ENCODE measurements at places on chromosomes 1 and 21.

DNA sequence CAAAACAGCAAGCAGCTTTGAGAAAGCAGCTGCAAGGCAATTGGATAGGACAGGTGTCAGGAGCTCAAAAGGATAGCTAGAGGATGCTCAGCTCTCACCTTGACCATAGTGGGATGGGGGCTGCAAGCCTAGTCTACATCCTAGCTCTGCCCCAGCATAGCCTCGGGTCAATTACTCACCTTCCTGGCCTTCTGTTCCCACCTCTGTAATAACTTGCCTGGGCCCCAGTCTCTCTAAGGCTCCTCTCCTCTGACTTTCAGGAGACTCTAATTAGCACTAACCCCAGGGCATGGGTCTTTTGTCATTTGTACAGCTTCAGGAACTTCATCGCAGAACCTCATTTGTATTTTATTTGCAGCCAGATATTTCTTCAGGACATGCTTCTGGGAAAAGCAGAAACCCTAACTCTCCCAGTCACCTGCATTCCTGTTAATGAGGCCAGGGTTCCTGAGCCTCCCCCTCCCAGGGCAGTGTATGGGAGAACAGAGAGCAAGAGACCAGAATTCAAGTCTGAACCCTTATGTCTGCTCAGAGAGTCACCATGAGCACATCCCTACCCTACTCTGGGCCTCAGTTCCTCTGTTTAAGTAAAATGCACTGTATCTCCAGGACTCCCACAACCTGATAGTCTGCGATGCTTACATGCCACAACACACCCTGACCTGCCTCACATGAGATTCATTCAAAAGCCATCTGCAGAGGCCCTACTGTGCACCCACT, 108.1 kb downstream of the MATN1 start:
- no peak for DNase-seq

GRCh38 chr1:213996320-213997037, 8.7 kb downstream of the PROX1 start:
- no peak for DNase-seq

GRCh38 chr1:160040476-160040875, 8.7 kb upstream of the PIGM start:
- DNase-seq, result no peak

DNA sequence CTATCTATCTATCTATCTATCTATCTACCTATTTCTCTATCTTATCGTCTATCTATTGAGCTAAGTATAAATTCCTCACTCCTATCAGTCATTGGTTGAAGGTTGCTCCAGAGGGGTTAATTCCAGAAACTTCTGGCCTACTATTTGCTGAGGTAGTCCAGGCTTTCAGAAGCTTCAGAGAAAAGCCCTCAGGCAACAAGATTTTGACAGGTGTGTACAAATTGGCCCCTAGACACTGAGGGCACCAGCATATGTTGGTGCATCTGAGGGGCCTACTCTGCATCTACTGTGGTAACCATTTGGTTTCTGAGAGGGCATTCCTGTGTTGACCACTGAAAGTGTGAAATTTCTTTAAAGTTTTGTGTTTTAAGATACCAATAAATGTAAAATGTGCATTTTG, 265.2 kb upstream of the B3GALT2 start:
- no peak for DNase-seq

- DNase-seq, result no peak
Observed at GRCh38 chr1:185733818-185734735, at the start of gene HMCN1. Gene HMCN1 (plus strand): TSS chr1:185734391. CDS start chr1:185734780, 389 bp downstream.

- no peak for DNase-seq
Observed at GRCh38 chr21:46172863-46173528, 11.3 kb downstream of the SPATC1L start.

- DNase-seq, result peak; percentile 91
Observed at GRCh38 chr1:184051485-184052193, at the start of gene TSEN15. Gene TSEN15 (plus strand): TSS chr1:184051730. CDS start chr1:184051756, 26 bp downstream.

DNA sequence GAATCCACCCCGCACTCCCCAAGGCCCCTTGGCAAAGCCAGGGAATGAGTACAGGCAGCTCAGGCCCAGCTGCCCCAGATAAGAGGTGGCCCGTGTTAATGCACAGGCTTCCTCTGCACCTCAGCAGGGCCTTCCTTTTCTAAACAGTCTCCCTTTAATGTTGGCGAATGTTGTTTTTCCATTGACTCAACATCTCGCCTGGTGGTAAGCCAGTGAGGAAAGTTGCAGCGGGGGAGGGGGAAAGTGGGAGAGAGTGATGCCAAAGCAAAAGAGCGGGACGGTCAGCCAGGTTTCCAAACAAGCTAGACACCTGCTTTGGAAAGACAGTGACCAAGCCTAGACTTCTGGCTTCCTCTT, 10.3 kb upstream of the PROX1 start:
- DNase-seq, result no peak

DNA sequence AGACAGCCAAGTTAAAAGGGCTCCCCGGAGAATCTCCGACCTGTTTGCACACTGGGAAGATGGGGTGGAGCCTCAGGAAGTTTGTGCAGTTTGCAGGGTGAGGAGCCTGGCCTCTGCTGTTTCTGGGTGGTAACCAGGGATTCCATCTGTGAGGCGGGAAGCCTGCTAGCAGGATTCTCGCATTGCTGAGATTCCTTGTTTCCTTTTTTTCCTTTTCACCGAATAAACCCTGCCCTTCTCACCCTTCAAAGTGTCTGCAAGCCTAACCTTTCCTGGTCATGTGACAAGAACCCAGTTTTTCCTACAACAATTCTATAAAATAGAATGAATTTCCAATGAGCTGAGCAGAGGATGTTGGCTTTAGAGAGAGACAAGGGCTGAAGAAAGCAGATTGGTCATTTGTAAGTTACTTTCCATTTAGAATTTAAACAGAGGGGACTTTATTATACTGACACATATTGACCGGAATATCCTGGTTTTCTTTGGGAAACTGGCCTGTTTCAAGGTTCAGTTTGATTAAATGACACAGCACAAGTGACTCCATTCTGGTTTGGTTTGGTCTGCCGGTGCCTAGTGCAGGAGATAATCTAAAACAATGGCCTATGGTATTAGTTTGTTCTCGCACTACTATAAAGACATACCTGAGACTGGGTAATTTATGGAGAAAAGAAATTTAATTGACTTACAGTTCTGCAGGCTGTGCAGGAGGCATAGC, 48.7 kb upstream of the DNAH14 start:
- no peak for DNase-seq

- DNase-seq, result no peak
Observed at GRCh38 chr21:42466700-42467099, 29.3 kb downstream of the RSPH1 start.

GRCh38 chr1:2248854-2249558, 20.9 kb downstream of the SKI start:
- DNase-seq, result no peak

DNA sequence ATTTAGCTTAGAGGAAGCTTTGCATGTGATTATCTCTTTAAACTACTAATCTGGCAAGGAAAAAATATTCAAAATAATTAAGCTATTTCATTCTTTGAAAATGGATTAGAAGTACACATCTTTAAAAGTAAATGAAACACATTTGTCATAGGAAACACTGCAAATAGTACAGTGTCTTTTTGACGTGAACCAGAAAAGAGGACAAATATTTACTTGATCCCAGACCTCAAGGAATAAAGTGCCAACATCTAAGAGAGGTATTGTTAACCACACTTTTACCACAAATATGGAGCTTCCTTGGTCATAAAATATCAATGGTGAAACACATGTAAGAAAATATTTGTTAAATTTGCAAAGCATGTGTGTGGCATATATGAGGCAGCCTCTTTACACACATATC, 159.9 kb downstream of the SNX7 start:
- DNase-seq, result no peak

DNA sequence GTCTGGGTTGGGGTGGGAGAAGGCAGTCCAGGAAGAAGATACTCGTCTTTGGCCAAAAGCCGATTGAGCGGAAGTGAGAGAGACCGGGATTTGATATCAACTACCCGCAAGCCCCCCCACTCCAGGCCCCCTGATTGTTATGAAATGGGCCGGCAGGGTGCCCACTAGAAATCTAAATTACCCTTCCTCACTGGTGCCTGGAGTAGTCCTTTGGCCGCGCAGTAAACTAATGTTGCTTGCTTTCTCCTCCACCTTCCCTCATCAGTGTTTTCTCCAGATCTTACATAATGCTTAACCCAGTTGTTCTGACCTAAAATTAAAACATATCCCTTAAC, 119.2 kb upstream of the BARHL2 start:
- DNase-seq, result no peak

DNA sequence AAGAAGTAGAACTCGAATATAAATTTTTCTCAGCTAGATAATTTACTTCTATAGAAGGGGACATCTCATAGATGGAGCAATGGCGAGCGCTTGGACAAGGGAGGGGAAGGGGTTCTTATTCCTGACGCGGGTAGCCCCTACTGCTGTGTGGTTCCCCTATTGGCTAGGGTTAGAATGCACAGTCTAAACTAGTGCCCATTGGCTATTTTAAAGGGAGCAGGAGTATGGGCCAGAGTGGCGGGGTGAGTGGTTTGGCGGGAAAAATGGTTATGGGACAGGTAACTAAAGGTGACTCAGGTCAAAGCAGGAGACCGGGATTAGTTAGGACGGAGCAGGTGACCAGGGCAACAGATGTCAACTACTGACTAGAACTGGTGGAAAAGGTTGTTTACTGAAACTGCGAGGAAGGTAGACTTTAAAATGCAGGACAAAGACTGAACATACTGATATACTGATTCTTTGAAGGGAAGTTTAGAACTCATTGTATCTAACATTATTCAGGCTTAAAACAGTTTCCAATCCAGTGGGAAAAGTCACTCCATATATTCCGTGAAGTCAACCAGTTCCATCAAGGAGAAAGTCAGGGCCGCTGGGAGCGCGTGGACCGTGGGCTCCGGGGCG, 940 bp upstream of the ATAD3A start:
- peak; percentile 73 for DNase-seq

DNA sequence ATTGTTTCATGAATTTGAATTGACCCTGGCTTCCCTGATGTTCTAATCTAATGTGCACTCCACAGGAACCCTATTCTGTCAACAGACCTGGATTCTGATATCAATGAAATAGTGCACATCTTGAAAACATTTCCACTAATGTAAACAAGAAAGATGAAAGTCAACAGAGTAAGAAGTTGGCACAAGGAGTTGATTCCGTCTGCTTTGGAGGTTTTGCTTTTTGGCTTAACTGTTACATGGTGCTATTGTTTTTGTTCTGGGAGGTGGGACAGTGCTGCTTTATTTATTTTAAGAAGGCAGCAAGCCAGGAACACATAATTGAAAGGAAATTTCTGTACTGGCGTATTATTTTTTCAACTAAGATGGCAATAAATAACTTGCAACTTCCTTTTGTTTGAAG, 73.3 kb downstream of the LEPR start:
- DNase-seq, result no peak

DNA sequence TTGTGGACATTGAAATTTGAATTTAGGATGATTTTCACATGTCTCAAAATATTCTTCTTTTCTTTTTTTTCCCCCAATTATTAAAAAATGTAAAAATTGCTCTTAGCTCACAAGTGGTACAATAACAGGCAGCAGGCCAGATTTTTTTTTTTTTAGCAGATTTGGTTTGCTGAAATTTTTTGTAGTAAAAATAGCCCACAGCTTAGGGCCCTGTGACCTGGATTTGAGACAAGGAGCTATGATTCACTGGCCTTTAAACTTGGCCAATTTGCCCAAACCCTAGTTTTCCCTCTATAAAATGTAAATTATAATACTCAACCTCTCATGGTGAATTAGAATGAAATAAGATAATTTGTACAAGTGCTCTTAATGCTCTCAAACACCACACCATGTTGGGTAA, 253.8 kb downstream of the DYRK1A start:
- DNase-seq, result no peak

GRCh38 chr1:228066416-228066815, 16.1 kb upstream of the ARF1 start:
- DNase-seq, result no peak

DNA sequence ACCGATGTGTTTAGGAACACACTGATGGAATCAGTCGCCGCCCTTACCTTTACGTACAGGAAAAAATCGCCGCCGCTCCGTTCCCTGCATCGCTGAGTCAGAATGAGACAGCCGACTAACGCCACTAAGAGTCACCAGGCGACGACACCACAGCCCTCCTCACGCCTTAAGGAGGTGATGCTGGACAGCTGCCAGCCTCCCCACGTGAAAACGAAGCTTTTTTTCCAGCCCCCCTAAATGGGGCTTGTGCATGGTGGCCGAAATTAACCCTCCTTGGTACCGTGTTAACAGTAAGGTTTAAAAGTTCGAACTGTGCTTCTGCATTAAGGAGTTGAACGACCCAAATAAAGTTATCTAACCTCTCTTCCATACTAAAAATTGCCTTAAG, 511 bp downstream of the DNTTIP2 start:
- peak; percentile 67 for DNase-seq

DNA sequence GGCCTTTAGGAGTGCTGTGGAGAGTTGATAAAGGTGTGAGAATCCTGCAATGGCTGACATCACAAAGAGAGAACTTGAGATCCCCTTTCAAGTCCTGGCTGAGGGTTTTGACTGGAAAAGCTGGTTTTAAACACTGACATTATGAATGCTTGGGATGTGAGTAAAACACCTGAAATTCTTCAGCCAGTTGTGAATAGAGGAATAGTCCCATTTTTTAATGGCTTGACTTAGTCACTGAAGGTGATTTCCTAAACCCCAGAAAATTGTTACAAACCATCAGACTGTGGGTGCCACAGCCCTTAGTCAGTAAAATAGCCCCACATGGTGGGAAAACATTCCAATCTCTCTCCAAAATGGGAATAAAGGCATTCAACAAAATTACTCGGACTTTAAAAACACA, 107.7 kb upstream of the LMO4 start:
- no peak for DNase-seq

DNA sequence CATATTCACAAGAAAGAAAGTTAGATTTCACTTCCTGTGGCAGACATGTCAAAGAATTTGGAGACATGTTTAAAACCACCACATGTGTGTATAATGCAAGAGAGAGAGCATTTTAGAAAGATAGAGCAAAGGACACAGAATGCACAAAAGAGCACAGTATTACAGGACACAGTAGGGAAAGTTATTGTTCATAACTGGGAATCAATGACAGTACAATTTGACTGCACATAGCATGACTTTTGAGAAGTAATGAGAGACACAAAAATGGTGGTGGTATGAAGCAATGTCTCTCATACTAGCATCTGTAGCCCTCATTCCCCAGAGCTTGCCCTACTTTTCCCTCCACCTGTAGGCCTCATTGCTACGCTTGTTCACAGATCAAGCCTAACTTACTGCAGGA, 499.2 kb downstream of the PTPRC start:
- no peak for DNase-seq

DNA sequence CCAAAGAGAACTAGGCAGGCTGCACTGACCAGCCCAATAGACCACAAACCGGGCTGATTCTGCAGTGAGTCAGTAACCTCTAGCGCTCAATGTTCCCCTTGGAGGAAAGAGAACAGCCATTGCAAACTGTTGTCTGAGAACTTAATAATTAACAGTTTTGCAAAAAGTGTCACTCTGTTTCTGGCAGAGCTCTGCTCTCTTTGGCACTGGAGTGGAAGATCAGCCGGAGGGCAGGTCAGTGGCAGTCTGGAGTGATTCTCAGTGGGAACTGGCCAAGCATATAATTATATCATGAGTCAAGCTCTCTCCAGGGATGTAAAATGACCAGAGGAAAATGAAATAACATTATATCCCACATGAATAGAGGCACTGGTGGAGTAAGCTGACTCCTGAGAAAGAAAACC, 238.3 kb downstream of the HLX start:
- no peak for DNase-seq

All from NAMALWA (cell line).